NCI-H1092 treated with DMSO at 0.1 percent for 48 hours (cell line): ENCODE measurements at places on chromosomes 12 and 14.

DNA sequence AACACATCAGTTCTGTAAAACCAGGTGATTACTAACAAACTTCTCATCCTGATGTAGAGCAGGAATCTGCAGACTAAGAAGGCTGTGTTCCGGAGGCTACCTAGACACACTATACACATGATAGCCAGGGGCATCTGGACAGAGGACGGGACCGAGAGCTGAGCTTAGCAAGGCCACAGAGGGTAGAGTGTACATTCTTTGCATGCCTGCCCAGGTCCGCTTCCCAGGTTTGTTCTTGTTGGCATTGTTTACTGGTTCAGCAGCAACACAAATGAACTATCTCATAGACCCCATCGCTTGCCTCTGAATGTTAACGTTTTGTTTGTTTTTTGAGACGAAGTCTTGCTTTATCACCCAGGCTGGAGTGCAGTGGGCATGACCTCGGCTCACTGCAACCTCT, 17.7 kb upstream of the TEAD4 start:
- no peak for DNase-seq

DNA sequence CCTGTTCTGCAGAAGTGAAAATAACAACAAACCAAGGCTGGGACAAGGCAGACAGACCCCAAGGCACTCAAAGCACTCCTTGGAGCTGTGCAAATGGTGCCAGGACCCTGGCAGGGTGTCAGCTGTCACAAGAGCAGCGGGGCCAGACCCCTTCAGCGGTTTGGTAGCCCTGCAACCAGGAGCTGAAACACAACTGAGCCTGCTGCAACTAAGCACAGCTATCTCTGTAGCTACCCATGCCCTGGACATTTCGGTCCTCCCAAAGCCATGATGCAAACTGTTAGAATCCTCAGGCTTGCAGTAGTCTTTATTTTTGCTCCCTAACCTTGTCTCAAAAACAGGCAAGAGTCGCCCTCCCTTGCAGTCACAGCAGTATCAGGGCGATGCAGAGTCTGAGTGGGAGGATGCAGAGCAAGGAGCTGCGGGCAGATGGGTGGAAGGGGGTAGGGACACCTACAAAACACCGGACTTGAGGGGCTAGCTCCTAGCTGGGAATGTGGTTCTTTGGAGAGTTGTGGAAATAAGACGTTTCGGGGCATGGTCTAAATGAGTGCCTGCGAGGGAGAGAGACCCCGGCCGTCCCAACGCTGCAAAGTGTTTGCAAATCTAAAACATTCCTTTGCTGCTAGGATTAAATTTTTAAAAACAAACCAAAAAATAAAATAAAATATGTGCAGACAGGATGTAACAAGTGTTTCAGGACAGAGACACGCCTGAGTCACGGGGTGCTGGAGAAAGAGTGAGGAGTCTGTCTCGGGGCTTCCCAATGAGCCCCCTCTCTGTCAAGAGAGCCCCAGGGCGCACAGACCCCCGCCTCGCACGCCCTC, 1.0 kb downstream of the NUAK1 start:
- no peak for DNase-seq

GRCh38 chr14:69052181-69052601, 73.1 kb upstream of the ACTN1 start:
- no peak for DNase-seq

DNA sequence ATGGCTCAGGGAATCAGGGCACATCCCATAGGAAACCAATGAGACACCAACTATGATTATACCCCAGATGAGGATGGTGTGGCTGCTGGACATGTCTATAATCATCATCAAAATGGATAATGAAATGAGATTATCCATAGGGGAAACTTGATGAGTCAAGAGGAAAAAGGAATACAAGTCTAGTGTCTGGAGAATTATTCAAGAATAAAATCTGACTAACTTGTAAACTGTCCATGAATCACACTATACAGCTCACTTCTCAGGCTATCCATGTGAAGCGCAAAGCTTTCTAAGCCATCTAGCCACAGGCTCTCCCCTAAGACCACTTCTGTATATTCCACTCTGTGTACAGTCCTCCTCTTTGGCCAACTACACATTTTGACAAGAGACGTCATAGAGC, 52.5 kb downstream of the DUSP16 start:
- DNase-seq, result no peak
